ENCODE measurements at places on chromosomes 6 and 20.

DNA sequence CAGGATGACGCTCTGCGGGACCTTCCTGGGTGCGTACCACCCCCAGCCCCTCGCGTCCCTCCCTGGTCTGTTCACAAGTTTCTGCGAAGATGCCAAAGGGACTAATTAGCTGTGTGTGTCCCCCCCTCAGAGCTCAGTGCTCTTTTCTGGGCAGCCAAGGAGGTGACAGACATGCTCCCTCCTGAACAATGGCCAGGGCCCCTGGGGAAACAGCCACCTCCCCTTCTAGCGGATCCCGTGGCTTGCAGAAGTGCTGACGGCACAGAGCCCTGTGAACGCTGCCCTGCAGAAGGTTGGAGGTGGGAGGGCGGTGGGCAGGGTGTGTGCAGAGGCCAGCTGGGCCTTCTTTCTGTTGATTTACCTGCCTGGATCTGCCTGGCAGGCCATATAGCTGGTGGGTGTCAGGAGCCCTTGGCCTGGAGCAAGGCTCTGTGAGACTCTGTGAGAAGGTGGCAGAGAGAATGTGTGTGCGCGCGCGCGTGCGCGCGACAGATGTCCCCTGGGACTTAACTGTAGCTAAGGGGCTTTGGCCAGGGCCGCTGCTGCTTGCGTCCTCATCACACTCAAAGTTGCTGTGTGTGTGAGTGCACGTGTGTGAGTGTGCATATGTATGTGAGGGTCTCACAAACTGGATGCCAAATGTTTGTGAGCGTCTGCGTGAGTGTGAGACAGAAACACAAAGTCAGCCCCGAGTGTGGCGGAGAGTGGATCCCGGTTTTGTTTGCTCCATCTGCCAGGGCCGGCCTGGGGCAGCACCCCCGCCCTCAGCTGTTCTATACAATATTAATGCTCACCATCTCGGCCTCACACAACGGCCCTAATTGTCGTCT lies 3.5 kb upstream of the MYT1 start:
- no peak for DNase-seq

DNA sequence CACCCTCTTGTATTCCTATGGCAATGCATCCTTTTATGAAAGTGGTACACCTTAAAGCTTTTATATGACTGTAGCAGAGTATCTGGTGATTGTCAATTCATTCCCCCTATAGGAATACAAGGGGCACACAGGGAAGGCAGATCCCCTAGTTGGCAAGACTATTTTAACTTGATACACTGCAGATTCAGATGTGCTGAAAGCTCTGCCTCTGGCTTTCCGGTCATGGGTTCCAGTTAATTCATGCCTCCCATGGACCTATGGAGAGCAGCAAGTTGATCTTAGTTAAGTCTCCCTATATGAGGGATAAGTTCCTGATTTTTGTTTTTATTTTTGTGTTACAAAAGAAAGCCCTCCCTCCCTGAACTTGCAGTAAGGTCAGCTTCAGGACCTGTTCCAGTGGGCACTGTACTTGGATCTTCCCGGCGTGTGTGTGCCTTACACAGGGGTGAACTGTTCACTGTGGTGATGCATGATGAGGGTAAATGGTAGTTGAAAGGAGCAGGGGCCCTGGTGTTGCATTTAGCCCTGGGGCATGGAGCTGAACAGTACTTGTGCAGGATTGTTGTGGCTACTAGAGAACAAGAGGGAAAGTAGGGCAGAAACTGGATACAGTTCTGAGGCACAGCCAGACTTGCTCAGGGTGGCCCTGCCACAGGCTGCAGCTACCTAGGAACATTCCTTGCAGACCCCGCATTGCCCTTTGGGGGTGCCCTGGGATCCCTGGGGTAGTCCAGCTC lies 292.1 kb downstream of the ESR1 start:
- DNase-seq: no peak

- DNase-seq: no peak
These were observed 44.4 kb downstream of the RNGTT start for GRCh38 chr6:88919032-88919431.

DNA sequence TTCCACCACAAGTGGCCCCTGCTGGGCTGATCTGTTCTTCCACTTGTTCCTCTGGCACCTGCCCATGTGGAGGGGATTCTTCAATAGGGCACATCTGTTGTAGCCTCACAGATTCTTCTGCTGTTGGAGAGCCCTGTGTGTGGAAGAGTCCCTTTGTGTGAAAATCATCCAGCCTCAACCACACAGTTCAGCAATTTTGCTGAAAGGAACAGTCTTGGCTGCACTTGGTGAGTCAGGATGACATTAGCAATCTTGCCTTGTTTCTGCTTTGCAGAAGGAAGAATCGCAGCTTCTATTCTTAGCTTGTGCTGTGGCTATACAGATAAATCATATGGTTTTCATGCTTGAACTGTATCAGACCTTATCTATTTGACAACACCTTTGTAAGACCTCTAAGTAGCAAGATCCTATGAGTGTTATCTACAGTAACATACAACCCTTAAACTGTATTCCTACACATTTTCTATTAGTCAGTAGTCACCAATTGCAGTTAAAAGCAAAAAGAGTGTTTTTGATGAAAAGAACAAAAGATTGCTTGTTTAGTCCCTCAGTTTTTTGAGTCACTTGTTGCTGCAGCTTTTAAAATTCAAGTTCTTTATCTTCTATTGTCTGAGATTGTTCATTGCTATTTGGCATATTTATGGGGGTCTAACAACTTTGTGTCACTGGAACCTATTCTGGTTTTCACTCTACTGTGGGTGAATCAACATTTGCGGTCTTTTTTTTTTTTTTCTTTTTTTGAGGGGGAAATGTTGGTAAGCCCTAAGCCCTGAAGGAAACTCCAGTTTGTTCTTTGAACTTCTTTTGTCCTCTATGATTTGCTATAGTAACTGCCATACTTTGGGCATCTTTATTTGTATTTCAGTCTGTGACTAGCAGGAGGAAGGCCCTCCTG lies 231.6 kb downstream of the TFAP2B start:
- DNase-seq: no peak

GRCh38 chr6:159595173-159595572 lies 97.9 kb downstream of the SOD2 start:
- no peak for DNase-seq
